Large intestine (tissue), 12 donors: ENCODE measurements at places on chromosomes 4 and X.

DNA sequence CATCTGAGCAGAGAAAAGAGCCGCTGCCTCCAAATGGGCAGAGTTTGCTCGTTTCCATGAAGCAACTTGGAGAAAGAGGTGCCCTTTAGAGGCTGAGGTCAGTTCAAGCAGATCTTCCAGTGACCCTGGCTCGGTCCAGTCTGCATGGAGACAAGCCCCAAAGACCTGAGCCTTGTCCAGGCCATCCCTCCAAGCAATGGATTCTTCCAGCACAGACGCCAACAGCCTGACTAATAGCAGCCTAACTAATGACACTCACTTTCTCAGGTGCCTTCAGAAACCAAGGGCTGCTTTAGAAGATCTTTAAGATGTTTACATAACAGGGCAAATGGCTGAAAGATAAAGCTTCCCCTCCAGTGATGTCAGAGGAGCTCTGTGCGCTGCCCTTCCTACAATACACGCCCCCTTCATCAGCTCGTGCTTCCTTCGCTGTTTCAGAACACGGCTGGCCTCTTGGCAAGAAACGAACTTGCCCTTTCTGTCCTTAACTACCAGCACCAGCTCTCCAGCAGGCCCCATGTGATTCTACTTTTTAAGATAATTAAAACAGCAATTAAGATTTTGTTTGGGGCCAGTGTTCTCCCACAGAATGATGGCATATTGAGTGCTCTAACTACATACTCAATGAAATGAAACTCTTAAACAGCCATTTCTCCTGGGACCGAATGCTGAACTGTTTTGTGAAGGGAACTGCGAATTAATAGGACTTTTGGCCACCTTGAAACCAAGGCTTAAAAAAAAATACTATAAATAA, 119.0 kb downstream of the GPR143 start:
- no peak for DNase-seq

DNA sequence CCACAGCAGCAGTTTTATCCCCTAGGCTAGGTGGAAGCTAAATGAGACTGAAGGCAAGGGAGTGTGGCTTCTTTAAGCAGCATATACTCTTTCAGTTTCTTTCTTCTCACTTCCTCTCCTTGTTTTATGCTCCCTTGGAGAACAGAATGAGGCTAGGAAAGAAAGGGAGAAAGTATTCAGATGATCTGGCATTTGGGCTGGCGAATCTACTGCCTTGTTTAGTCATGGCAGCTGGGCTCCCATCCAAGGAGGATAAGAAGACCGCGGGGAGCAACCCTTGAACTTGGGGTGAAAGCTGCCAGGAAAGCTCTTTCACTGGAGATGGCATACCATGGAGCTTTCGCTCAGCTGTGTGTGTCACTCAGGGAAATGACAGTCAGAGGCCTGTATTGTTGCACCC, 72.1 kb downstream of the ARHGEF38 start:
- DNase-seq: peak; percentile 29

DNA sequence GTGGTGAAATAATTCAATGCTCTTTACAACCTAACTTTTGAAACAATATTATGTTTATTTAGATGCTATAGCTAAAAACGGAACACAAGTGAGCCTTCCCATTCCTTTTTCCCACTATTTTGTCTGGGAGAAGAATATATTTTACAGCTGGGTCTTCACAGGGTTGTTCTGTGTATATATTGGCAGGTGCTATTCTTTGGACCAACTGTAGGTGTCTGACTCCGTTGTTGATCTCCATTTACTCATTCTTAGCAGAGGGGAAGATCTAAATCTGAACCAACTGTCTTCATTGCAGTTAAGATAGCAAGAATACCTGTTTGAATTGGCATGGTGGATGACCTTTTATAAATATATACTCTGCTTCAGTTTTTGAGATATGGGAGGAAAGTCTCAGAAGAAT, 257.4 kb downstream of the CFAP299 start:
- no peak for DNase-seq

- no peak for DNase-seq
Measured at GRCh38 chrX:87391742-87392141, 125.9 kb upstream of the KLHL4 start.

DNA sequence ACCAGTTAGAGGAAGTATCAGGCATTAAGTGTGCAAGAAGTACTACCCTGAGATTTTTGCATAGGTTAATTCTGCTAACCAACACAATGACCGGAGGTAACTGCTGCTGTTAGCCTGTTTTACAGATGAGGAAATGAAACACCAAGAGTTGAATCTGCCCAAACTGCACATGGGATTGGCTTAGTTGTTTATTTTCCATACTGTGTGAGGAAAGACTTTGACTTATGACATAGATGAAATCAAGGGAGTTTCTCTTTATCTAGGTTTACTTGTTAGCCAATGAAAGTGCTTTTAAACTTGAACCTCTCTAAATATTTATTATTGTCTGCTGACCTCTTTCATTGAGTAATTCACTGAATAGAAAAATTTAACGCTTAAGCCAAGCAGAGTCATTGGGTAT, 10.3 kb downstream of the GUCY1B1 start:
- DNase-seq: peak; percentile 3

GRCh38 chr4:8545439-8545765, 34.8 kb upstream of the GPR78 start:
- no peak for DNase-seq

GRCh38 chr4:136369073-136369472, 1163.2 kb downstream of the PCDH18 start:
- DNase-seq: no peak

- no peak for DNase-seq
Measured at GRCh38 chrX:112803060-112803459, 37.6 kb downstream of the AMOT start.

DNA sequence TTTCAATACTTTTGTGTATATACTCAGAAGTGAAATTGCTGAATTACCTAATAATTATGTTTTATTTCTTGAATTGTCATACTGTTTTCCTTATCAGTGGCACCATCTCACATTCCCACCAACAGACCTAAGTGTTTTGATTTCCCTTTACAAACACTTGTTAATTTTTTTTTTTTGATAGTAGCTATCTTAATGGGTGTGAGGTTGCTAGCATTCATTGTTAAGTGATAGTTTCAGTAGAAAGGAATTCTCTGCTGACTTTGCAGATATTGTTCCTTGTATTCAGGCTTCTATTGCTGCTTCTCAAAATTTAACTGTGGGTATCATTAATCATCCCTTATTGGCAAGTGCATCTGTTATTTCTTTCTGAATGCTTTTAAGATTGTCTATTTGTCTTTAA, 927.5 kb upstream of the SLIT2 start:
- DNase-seq: no peak

DNA sequence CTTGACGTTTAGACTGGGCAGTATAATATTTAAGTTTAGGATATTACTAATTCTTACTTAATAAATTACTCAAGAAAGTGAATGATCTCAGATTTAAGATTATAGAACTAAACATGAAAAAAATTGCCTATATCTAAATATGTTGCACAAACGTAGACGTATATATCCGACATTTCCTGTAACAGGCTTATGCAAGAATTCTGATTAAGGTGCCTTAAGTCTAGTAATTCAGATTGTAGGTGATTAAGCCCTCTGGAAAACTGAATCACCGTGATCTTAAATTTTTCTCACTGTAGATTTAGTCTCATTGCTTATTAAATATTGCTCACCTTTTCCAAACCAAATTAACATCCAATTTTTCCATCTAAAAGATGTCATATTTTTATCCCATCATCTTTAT, 24.0 kb downstream of the ATXN3L start:
- no peak for DNase-seq

GRCh38 chr4:165548702-165549101, 169.9 kb downstream of the CPE start:
- DNase-seq: no peak

GRCh38 chrX:136268051-136269048, 17.1 kb upstream of the MAP7D3 start:
- no peak for DNase-seq

- DNase-seq: no peak
Measured at GRCh38 chr4:112247021-112247420, 15.4 kb downstream of the AP1AR start.

DNA sequence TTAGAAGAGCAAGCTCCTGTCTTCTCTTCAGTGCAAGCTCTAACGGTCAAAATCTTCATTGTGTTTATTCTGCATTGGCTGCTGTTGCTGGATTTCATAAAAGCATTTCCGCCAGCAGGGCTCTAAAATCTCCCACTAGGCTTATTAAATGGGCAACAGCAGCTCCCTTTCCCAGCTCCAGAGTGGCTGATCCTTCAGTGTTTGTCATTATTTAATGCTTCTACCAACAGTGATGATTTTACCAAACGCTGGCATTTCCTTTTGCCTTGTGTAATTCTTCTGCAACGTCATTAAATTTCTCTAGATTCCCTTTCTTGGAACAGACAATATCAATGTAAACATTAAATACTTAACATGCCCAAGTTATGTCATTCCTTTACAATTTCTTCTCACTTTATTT, 20.1 kb downstream of the SLC7A11 start:
- DNase-seq: no peak

- no peak for DNase-seq
Measured at GRCh38 chr4:134754301-134755019, 552.9 kb upstream of the PABPC4L start.

GRCh38 chr4:145567516-145567915, 51.7 kb upstream of the MMAA start:
- no peak for DNase-seq

- DNase-seq: no peak
Measured at GRCh38 chrX:16711219-16711811, 1.2 kb downstream of the CTPS2 start.

DNA sequence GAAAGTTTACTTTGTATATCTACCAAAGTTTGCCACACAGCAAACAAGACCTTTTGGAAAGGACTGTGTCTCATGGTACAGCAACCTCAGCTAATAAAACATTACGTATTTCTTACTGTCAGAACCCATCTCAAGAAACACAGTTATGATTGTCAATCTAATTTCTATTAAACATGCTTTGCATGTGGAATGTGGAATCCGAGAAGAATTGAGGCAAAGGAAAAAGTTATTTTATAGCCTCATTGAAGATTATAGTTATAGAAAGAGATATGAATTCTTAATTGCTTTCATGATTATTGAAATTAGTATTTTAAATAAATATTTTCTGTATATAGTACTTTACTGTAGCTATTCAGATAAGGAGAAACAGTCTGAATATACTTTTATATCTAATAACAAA, 5.4 kb downstream of the PCDH7 start:
- DNase-seq: no peak

GRCh38 chr4:111632641-111633151, 512.6 kb upstream of the FAM241A start:
- DNase-seq: no peak

- peak; percentile 2 for DNase-seq
Measured at GRCh38 chrX:13597874-13598273, 28.5 kb downstream of the EGFL6 start.

- DNase-seq: no peak
Measured at GRCh38 chr4:52711834-52712250, 39.4 kb downstream of the ERVMER34-1 start.

DNA sequence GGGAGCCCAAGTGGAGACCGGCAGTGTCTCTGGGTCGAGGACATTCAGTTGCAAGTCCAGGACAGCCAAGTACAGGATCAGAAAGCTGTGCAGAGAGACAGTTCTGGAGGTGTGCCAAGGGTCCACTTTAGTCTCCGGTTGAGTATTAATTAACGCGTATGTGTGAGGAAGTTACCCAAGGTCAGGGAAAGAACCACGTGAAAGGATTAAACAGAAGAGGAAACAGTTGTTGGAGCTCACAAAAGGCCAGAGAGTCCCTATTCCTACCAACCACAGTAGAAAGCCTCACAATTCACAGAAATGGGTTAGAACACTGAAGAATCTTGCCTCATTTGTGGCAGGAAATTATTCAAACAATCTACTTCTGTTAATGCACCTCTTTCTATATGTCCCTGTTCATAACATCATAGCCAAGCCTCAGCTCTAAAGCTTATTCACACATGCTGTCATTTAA, 17.9 kb upstream of the NSUN7 start:
- peak; percentile 84 for DNase-seq

- peak; percentile 24 for DNase-seq
Measured at GRCh38 chr4:142473218-142473959, 372.7 kb downstream of the INPP4B start.

DNA sequence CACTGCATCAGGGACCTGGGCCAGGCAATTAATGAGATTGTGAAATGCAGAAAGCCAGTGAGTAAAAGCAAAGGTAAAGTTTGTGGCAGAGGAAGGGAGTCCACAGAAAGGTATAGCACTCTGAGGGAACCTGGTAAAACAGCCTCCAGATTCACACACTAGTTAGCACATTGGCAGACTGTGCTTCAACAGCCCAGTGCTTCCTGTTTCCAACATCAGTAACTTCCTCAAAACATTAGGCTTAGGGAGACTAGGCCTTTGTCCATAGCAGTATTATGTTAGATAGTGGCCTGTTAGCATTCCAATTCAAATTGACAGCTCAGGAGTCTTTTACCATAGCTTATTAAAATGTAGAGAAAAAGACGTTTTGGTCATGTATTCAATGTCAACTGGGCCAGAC, 582.6 kb upstream of the ACTRT1 start:
- peak; percentile 4 for DNase-seq

DNA sequence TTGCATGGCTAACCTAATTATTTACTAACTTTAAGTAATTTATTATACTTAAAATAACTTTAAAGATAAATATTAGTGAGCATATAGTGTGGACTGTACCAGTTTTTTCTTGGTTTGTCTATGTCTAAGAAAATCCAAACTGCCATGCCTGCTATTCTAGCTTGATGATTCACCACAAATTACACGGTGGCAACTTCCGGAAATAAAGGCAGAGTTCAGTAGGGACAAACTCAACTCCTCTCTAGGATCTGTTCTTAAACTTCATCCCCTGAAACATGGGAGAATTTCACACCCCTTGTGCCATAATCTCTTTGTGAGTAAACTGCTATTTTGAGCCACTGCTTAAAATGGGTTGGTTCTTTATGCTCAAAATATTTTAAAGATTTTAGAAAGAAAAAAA, 213.6 kb upstream of the NRK start:
- DNase-seq: no peak

- no peak for DNase-seq
Measured at GRCh38 chrX:109943092-109943739, 59.7 kb upstream of the TMEM164 start.

DNA sequence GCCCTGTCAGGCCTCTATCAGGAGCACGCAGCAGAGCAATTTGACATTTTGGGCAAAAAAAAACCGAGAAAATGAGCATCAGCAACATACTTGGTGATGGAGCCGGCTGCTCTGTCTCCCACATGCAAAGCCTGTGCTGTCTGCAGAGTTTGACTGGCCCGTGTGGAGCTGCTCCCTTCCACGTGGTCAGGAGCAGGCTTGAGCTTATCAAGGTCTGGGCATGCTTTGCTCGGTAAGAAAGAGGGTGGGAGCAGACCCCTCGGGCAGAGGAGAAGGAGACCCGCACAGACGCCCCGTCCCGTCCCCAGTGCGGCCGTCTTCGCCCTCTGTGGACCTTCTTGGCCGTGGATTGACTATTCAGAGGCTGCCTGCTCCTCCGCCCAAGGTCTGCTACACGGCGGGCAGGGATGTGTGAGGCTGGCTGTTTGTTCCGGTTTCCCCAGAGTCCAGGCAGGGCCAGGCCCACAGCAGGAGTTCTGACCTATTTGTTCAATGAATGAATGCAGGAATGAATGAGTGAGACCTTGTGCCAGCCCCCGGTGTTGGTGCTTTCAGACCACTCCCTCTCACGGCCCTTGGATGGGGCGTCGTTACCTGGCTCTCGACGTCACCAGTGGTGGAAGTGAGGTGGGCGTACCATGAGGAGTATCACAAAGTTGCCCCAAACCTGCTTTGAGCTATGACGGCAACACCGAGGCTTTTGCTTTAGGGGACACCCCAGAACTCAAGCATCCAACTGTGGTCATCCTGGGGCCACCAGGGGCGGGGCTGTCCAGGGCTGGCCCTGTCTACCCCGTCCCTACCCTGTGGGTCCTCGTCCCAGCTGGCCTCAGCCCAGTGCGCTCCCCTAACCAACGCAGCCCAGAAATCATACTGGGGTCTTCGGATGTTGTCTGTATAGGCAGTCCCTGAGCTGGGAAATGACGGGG, 54.7 kb upstream of the ADRA2C start:
- no peak for DNase-seq
